ENCODE measurements at places on chromosomes 2 and 18.
A peak's percentile ranks its signal among the peaks of the same experiment; 100 is the strongest.

GRCh38 chr2:215377283-215377682 is 58.6 kb downstream of the FN1 start:
- no peak for DNase-seq

DNA sequence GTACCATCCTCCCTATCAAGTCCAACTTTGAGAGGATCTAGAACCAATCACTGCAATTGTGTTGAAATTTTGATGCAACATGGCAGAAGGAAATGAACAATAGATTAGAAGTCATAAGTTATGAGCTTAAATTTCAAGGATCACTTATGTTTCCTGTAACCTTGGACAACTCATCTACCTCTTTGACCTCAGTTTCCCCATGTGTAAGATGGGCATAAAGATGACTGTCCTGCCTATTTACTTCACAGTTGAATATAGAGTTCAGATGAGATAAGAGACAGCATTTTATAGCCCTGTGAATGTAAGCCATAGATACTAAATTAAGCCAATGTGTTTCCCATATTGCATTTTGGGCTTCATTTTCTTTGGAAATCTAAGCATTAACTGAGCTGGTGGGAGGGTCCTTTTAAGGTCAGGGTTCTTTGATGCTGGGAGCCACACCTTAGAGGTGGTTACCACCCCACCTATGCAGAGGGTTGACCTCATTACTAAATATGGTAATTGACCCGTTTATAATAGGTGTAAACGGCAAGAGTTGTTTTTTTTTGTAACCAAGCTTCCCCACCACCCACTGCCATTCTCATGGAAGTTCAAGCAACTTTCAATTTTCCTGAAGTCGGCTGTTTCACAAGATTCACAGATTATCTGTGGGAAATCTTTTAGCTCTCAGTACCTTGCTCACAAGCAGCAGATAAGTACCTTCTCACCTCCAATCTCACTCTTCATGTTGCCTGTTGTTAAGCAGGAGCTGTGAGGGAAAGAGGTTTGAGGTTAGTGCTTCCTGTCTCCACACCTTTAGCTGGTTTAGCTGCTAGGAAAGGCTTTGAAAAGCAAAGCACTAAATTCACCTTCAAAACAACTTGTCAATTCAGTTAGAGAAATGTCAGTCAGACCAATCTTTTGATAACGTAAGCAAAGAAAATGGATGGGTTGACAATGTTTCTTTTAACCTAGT is 13.3 kb downstream of the CD28 start:
- no peak for DNase-seq

- DNase-seq, result no peak
These were observed 998.8 kb upstream of the LRRTM1 start for GRCh38 chr2:81303321-81303720.

- peak; percentile 72 for DNase-seq
These were observed 77.4 kb downstream of the LRRFIP1 start for GRCh38 chr2:237704501-237705434.

- no peak for DNase-seq
These were observed 518.4 kb upstream of the DCC start for GRCh38 chr18:51821610-51822009.

DNA sequence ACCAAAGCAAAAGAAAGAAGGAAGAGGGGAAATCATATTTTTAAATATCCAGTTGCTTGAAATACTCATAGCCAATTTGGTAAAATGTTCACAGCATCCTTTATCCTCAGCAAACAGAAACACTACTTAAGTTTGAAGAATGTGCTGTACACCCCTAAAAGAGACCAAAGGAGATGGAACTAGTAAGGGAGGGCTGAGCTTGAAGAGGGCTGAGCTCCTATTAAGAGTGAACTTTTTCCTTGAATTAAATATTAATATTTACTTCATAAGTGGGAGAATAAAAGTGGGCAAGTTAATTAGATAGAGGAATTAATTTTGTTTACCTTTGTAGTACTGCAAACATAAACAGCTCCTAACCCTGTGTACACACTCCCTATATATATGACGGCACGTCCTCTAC is 7.0 kb downstream of the EVX2 start:
- no peak for DNase-seq

GRCh38 chr2:219523031-219523671 is 8.9 kb downstream of the ASIC4 start:
- DNase-seq, result no peak

GRCh38 chr2:27029051-27029450 is 3.7 kb upstream of the TMEM214 start:
- DNase-seq, result peak; percentile 60

GRCh38 chr2:185658750-185659149 is 79.9 kb upstream of the FSIP2 start:
- no peak for DNase-seq

DNA sequence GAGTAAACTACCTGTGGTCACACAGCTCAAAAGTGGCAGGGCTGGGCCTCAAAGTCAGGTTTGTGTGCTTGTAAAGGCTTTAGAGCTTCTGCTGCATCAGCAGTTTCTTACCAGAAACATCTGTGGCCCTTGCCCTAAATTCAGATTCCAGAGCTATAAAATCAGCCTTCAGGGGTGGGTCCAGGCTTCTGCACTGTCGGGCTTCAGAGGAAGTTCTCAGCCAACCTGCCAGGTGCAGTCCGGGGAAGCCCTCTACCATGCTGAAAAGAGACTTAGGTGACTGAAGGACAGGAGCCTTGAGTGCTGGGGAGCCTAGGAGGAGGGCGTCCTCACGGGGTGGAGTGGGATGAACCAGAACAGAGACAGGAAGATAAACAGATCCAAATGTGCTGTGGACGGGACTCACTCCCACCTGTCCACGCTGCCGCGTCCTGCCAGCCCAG is 69.9 kb upstream of the HS6ST1 start:
- peak; percentile 6 for DNase-seq

DNA sequence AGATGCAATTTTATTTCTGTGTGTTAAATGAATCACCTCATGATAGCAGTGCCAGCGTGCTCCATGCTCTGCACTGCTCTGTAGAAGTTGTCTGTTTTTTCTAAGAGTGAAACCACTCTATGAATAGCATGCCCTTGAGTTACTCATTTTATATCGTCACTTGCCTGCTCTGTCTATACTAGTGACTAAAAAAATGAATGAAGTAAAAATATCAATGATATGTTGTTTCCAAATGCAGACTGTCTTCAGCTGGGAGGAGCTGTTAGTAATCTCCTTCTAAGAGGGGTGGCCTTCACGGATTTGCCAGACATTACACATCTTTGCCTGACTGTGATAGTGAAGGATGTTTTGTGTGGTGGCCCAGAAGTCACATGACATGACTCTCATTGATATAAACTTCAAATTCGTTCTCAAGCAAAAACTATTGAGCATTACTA is 852.1 kb downstream of the CNTNAP5 start:
- DNase-seq, result peak; percentile 16

DNA sequence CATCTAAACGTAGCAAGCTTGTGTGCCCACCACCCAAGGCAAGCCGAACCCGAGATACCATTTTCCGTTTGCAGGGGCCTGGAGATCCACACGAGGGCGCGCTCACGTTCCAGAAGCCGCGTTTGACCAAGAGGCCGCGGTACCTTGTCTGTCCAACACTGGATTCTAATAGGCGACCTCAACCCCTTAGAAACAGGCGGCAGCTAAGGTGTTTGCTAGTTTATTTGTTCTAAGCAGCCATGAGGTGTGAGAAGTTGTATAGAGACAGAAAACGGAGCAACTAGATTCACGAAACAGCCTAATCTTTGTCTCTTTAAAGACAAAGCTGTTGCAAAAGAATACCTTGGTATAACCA is 4.2 kb downstream of the HOXD11 start:
- DNase-seq, result peak; percentile 81

DNA sequence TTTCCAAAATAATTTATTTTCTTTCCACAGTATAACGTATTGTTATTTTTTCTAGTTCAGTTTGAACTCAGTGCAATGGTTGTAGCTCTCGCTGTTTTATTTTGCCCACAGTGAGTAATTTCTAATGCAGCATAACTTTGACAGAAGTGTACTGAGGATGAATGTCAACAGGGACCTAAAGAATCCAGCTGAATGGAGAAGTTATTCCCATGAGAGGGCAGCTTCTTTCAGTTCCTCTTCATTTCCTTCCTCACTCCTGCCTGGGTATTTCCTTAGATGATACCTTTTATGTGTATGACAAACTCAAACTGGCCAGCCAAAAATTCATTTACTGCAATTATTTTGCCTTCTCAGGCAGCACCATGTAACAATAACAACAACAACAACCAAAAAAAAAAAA is 1223.1 kb upstream of the ZEB2 start:
- DNase-seq, result no peak

DNA sequence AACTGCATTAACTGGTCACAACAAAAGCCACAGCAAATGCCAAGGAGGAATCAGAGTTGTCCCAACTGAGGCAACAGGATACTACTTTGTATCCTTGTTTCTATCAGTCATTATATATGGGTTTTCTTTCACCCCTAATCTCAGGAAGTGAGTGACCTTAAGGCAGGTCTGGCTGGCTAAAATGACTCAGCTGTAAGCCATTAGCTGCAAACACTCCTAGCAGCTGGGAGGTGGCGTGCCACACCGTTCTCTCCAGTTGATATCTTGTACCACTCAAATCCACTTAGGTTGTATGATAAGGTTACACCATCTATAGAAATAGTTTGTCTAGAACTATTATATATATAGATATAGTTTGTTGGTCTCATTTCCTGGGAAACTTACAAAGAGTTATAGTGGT is 171.1 kb upstream of the MC4R start:
- DNase-seq, result peak; percentile 30

DNA sequence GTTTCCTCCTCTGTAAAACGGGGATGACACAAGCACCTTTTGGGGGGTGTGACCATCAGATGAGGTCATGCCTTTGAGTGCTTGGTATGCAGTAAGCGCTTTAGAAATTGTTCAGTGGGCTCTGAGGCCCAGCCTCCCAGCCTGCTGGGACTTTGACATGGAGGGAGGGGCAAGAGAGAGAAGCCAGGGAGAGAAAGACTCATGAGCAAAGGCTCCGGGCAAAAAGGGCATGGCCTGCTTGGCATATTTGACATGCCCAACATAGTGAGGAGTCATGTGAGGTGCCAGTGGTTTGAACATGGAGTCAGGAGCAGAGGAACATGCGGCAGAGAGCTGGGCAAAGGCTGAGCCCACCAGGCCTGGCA is 14.0 kb downstream of the TNS1 start:
- DNase-seq, result peak; percentile 83

DNA sequence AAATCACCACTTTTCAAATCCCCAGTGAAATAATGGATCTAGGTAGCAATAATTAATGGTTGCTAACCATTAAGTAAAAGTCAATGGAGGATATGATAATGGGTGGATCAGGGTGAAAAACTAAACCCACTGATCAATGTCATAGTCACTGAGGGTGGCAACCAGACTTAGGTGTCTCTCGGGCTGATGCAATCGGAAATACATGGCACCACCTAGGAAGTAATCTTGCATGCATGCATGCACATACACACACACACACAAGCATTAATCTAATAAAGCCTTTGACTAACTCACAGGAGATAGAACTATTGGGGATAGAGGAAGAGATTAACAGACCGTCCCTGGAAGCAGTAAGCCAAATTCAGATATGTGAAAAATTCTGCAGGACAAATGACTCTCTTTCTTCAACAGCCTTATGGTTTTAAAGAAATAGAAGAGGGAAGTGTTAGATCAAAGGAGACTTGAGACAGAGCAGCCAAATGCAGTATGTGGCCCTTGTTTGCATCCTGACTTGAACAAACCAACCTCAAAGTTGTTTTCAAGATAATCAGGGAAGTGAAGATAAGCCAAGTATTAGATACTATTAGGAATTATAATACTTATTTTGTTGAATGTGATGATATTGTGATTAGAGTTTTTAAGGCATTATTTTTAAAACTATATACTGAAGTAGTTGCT is 186.0 kb upstream of the RMP24 start:
- peak; percentile 17 for DNase-seq

DNA sequence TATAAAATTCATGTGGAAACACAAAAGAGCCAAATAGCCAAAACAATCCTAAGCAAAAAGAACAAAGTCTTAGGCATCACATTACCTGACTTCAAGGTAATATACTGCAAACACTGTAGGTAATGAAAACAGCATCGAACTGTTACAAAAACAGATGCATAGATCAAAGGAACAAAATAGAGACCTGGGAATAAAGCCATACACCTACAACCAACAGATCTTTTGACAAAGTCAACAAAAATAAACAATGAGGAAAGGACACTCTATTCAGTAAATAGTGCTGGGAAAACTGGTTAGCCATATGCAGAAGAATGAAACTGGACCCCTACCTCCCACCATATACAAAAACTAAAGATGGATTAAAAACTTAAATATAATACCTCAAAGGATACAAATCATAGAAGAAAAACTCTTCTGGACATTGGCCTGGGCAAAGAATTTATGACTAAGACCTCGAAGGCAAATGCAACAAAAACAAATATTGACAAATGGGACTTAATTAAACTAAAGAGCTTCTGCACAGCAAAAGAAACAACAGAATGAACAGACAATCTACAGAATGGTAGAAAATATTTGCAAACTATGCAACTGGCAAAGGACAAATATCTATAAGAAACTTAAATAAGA is 218.0 kb downstream of the PHLPP1 start:
- no peak for DNase-seq

DNA sequence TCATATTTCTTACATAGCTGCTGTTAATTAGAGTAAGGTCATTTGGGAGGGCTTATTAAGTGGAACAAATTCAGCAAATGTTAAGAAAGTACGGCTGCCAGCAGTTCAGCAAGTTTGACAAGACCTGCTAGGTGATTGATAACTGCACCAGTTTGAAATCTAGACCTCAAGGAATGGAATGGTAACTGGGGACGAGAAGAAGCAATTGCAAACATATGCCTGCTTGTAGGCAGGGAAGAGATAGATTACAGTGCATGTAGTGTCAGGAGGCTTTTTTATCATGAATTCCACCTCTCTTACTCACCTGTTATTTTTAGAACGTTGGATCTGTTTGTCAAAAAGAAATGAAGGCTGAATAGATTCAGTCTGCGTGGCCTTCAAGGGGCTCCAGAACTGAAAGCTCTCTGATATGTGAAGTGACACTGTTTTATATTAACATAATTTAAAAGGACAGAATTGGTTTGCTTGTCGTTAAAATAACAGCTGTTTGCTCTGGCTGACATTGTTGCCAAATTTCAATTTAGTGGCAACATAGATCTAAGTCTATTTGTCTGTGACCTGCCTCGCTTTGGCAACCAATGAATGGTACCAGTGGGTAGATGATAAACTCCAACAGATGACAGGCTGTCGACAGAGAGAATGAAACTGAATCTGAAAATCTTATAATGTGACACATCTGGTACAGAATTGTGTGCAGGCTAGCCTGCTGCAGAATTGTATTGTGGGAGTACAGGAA is 199.3 kb downstream of the ZNF407 start:
- DNase-seq, result peak; percentile 64

DNA sequence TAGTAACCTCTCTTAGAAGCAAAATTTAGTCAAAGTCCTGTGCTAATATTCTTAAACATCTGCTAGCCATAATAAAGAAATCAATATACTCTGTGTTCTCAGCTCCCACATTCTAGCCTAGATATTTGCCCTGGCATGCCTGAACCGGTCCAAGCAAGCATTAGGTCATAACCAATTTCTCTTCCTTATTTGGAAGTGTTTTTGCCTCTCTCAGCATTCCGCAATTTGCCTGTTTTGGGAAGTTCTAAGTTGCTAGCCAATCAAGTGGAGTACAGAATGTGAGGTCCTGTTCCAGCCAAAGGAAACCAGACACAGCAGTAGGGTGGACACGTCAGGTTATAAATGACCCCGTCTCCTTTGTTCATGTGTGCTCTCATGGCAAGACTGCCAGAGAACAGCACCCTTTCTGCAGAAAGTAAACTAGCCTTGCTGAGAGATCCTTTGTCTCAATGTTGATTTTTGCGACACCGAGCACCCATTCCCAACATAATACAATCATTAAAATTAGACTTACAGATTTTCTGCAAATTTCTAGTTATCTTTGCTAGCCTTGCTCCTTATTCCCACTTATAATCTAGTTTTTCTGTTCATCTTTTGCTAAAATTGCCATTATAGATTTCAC is 13.0 kb upstream of the SULT1C4 start:
- peak; percentile 72 for DNase-seq
